Peyer's patch (tissue), 4 donors: ENCODE measurements at places on chromosomes 7 and 10.

DNA sequence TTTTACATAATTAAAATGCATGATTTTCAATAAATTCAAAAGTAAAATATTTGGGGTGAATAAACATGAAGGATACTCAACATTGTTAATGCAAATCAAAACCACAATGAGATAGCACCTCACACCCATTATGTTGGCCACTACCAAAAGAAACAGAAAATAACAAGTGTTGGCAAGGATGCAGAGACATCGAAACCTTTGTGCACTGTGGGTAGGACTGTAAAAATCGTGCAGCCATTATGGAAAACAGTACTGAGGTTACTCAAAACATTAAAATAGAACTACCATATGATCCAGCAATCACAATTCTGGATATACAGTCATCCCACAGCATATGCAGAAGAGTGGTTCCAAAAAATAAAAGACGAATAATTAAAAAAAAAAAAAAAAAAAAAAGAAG is 13.1 kb downstream of the EZH2 start:
- DNase-seq, result no peak

- no peak for DNase-seq
Measured at GRCh38 chr7:54796150-54796549, 37.1 kb upstream of the SEC61G start.

DNA sequence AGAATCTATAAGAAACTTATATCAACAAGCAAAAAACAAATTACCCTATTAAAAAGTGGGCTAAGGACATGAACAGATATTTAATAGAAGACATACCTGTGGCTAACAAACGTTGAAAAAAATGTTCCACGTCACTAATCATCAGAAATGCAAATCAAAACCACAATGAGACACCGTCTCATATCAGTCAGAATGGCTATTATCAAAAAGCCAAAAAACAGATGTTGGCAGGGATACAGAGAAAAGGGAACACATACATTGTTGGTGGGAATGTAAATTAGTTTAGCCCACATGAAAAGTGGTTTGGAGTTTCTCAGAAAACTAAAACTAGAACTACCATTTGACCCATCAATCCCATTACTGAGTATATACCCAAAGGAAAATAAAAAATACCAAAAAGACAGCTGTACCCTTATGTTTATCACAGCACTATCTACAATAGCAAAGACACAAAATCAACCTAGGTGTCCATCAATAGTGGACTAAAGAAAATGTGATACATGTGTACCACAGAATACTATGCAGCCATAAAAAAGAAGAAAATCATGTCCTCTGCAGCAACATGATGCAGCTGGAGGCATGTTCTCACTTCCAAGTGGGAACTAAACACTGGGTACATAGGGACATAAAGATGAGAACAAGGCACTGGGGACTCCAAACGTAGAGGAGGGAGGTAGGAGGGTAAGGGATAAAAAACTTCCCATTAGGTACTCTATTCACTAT is 83.8 kb upstream of the TMEM168 start:
- no peak for DNase-seq

DNA sequence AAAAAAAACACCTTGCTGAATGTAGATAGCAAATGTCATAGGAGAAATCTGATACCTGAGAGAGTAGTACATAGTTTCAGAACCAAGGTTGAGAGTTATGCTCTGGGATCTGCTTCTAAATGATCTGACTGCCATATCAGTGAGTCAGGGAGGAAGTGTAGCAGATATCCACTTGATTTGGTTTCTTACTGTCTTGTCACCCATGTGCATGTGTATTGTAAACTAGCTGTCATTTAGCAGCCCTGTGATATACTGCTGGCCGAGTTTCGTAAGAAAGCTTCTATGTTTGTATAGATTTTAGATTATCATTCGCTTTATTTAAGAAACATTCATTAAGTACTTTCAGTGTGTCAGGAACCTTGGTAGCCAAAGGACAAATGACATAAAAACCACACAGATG is 42.0 kb downstream of the SP4 start:
- no peak for DNase-seq

- DNase-seq, result no peak
Measured at GRCh38 chr7:39016609-39017008, 38.9 kb downstream of the POU6F2 start.

DNA sequence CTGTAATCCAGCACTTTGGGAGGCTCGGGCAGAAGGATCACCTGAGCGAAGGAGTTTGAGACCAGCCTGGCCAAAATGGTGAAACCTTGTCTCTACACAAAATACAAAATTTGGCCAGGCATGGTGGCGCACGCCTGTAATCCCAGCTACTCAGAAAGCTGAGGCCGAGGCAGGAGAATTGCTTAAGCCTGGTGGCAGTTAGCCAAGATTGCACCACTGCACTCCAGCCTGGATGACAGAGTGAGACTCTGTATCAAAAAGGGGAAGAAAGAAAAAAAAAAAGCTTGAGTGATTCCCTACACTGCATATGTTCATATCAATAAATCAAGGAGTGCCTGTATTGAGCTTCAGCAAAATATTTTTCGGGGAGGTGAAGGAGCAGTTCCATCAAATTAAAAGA is 45.8 kb upstream of the SRRM3 start:
- DNase-seq, result no peak

GRCh38 chr10:121134711-121135110 is 283.5 kb downstream of the WDR11 start:
- no peak for DNase-seq

- DNase-seq, result no peak
Measured at GRCh38 chr7:47221826-47222225, 360.1 kb downstream of the TNS3 start.

- no peak for DNase-seq
Measured at GRCh38 chr10:88546497-88546896, 36.6 kb downstream of the RNLS start.

- DNase-seq, result no peak
Measured at GRCh38 chr7:33882950-33883670, 22.2 kb upstream of the BMPER start.

- peak; percentile 63 for DNase-seq
Measured at GRCh38 chr7:36037121-36037662, 115.9 kb upstream of the EEPD1 start.

DNA sequence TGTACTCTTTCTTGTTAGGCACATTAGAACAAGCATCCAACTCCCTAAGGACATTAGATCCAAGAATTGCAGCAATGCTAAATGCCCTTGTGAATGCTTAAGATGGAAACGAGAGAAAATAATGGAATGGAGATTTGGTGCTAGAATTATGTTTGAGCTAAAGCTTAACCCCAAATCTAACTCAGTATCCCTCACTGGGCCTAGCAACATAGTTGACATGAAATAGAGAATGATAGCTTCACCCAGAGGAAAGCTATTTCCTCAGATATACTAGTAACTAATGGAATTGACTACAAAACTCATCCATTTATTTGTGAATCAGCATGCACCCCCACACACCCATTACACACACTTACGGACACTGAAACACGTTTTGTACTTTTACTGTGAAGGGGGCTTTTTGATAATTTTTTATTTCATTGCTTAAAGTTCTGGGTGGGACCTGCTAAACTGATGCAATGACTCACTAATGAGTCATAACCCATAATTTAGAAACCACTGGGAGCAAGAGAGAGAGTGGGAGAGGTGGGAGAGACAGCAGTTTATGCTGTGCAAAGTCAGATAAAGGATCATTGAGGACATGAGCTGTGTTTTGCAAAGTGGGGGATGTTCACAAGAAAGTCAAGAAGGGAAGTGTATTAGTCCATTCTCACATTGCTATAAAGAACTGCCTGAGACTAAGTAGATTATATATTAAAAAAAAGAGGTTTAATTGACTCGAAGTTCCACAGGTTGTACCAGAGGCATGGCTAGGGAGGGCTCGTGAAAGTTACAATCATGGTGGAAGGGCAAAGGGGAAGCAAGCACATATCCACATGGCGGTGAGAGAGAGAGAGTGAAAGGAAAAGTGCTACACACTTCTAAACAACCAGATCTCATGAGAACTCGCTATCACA is 382.7 kb downstream of the SFMBT2 start:
- no peak for DNase-seq

DNA sequence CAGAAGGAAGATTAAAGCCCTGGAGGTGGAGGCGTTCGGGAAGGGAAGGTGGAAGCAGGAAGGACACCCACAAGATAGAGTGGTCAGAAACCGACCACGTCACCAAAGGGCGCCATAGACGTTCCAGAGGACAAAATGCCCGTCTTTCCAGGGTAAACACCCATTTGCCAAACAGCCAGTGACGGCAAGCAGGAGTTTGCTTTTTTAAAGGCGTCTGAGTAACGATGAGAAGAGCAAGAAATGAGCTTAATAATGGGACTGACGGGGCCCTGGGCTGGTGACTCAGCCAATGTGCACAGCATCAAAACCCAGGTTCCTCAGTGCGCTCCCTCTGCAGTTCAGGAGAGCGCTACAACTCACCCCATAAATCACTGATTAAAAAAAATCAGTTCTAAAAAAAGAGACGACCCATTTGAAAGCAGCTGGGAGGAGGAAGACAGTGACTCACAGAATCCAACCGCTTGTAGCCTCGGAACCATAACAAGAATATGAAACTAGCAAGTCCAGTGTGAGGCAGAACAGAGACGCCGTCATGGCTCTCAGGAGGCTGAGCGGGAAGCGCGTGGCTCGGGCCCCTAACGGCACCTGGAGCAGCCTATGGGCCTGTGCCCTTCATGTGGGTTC is 5.9 kb downstream of the DIP2C start:
- no peak for DNase-seq

DNA sequence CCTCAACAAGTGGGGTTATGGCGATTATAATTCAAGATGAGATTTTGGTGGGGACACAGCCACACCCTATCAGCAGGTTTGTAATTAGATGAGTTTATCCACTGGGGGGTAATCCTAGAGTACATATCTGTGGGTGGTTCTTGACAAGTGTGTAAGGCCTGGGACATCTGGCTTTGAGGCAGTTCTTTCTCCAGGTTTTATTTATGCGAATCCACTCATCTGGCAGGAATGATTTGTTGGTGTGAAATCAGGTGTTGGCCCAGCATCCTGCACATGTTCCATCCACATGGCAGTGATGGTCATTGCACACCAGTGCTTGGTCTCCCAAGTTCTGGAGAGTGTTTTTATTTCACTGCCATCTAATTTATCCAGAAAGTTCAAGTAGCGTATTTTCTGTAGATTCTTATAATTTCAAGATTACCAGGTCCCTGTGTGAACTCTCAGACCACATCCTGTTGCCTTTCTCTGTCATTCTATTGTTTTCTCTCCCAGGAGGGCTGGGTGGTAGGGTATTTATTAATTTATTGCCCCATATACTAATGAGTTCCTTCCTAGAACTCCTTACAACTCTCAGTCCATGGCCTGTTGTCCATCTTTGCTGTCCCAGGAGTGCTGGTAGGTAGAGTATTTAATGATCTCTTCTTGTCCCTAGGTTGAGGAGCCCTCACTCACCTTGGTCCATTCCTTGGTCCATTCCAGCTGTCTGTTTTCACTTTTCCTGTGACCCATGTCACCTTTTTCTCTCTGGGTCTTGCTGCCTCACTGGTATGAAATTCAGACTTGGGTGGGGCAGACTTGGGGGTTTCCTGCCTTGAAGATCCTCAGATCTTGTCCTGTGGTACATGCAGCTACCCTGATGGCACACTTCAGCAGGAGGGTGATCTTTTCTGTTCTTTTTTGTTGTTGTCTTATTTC is 10.4 kb downstream of the RALA start:
- no peak for DNase-seq

DNA sequence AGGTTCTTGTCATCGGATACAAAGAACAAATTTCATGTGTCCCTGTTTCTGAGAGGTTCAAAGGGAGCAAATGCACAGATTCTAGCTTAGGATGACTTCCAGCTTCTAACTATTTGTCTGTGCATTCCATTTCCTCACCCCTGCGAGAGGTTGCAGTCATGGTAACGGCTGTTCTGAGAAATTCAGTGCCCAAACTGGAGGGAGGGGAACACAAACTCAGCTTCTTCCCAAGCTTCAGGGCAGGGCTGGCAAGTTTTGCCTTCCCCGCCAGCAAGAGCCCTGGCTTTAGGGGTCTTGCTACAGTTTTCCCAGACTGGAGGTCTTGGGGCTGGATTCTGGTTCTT is 11.1 kb downstream of the FAS start:
- DNase-seq, result no peak

GRCh38 chr10:44118500-44118899 is 266.4 kb downstream of the CXCL12 start:
- no peak for DNase-seq

GRCh38 chr7:31478721-31479120 is 35.2 kb upstream of the ITPRID1 start:
- DNase-seq, result no peak

DNA sequence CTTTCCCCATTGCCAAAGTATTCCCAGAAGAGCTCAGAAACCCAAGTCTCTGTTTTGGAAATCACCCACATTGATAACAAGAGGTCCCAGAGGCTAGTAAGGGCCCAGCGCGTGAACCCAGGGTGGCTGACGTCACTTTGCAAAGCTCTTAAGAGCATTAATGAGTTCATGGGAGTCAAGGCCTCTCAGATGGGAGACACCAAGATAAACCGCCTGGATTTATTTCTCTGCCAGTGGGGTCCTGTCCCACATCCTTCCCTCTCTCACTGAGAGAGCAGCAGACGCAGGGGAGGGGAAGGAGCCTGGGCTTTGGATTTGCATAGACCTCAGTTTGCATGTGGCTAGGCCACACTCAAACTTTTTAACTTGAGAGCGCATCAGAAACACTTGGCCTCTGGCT is 184.8 kb upstream of the PDE1C start:
- DNase-seq, result no peak

DNA sequence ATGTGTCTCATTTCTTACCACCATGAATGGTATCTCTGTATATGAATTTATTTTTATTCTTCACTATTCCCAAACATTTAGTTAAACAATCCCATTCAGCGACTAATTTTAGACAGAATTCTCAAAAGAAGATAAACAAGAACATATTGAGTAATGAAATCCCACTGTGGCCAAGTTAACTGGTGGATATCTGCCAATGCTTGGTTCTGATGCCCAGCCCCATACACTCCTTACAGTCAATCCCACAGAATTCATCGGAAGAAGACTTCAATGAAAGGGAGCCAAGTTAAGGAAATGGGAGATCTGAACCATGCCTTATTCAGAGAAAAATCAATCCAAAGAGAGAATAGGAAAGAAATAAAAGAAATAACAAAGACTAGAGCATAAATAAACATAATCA is 518.0 kb downstream of the XPNPEP1 start:
- no peak for DNase-seq

DNA sequence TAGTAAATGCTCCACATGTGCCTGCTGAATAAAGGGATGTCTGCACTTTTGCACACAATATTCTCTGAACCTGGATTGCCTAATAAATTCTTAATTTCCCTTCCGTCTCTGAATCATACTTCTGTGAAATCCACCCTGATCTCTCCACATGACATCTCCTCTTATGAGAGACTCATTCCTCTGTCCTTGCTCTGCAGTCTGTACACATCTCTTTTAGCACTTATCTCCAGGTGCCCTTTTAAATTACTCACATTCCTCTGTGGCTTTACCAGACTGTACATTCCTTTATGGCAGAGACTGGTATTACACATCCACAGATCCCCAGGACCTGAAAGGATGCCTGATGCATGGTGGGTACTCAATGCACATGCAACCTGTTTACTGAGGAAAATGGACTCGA is 527.6 kb downstream of the PHTF2 start:
- DNase-seq, result no peak

DNA sequence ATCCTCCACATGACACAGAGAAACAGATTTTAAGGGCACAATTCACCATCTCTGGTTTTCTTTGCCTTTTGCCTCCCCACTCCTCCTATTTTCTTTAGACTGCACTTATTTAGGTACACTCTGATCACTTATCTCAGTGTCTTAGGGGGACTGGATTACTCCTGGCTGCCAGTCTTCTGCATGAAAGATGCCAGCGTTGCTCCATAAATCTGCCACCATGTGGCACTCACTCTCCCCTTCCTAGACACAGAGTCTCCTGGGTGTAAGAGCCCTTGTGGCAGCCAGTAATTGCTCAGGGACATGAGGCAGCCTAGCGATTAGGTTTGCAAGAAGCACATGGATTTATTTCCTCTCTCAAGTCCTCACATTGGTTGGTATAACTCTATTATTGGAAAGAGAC is 34.5 kb upstream of the RBM20 start:
- no peak for DNase-seq
